ENCODE measurements at places on chromosomes 13 and 19.

- DNase-seq, result no peak
Observed at GRCh38 chr13:114105521-114106225, 26.8 kb downstream of the RASA3 start.

- no peak for DNase-seq
Observed at GRCh38 chr13:52949742-52950141, 78.9 kb upstream of the OLFM4 start.

DNA sequence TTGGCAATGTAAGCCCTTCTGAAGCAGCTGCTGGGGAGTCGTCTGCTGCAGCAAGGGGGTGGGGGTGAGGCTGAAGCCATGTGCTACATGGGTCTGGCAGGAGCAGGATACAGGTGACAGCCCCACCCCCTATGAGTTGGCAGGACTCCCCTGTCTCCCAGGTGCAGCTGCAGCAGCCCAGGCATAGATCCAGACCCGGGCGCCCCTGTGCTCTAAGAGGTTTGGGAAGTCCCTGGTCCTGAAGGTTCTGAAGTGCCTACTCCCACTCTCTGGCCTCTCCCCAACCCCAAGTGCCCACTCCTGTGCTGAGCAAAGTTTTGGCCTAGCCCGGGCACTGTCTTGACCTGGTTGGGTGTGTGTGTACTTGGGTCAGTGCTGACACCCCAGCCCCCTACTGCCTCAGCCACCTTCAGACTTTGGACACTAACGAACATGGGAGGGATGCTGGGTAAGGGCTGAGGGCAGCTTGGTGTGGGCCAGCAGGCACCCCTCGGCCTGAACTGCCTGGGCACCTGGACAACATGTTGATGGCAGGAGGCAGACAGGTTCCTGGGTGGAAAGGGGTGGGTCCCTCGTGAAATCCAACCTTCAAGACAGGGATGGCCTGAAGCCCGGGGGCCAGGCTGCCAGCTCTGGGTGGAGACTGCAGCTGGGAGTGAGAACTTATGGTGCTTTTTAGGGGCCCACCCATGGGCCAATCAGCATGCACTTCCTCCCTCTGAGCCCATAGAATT lies 54.1 kb upstream of the SLITRK6 start:
- DNase-seq, result no peak

- no peak for DNase-seq
Observed at GRCh38 chr13:42484386-42484785, 89.6 kb upstream of the TNFSF11 start.

- DNase-seq, result no peak
Observed at GRCh38 chr13:96475103-96475502, 385.2 kb downstream of the HS6ST3 start.

DNA sequence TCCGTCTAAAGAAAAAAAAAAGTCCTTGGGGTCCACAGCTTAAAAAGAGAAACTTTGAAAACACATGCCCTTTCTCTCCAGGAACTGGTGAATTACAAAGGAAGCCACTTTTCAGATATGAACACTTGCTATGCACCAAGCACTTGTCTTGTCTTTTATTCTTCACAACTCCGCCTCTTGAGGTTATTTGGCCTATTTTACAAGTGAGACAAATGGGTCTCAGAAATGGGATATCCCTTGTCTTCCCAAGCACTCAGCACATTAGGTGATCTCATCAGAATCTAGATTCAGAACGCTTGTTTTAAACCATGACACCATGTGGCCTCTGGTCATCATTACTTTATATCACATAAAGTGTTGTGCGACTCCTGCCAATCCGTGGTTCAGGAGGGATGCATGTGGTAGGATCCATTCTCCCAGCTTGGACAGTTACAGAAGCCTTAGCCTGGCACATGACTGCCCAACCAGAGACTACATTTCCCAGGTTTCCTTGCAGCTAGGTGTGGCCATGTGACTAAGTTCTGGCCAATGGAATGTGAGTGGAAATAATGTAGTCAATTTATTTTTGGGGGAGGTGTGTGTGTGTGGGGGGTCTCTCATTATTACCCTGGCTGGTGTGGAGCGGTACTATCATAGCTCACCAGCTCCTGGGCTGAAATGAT lies 13.9 kb downstream of the TSKS start:
- peak; percentile 44 for DNase-seq

DNA sequence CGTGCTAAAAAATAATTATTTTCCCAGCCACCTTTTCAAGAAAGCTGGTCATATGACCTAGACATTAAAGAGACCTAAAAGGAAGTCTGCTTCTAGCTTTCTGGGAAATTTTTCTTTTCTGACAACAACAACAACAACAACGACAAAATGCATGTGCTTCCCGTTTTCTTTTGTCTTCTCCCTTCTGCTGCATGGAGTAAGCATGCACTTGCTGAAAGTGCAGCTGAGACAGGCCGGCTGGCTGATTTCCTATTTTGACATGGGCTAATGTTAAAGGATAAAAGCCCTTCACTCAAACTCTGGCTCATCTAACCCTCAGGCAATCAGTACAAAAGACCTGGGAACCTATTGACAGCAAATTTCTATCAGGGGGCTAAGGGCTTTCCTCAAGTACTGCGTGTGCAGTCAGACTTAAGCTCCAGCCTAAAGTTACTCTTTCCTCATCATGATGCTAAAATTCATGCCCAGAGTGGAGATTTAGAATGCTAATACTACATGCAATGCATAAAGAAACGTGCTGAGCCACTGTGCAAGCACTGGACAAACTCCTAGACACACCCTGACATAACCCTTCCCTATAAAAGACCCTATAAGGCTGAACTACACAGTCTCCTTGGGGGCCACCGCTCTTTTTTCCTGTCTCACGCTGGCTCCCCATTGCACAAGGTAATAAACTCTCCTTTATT lies 811.1 kb downstream of the UQCRFS1 start:
- no peak for DNase-seq

DNA sequence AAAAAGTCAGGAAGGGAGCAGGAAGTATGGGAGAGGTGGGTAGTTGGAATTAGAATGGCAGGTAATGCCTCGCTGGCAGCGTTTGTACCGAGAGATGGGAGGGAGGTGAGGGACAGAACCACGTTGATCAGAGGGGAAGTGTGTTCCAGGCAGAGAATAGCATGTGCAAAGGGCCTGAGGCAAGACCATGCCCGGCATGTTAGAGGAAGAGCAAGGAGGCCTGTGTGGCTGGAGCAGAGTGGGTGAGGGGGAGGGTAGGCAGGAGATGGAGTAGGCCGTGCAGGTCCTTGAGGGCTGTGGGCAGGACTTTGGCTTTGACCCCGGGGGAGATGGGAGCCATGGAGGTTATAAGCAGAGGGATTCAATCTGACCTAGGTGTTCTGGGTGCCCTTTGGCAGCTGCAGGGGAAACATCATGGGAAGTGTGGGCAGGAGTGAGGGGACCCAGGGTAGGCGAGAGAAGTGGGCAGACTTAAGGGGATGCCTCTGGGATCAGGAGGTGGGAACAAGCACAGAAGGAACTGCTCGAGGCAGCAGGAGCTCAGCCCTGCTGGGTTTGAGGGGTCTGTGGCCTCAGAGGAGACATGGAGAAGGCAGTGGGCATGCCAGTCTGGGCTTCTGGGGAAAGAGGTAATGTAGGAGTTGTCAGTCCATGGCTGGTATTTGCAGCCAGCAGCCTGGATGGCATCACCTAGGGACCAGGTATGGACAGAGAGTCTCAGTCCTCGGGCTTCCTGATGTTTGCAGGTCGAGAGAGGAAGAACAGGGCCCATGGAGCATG lies 48.8 kb downstream of the CD320 start:
- DNase-seq, result no peak

DNA sequence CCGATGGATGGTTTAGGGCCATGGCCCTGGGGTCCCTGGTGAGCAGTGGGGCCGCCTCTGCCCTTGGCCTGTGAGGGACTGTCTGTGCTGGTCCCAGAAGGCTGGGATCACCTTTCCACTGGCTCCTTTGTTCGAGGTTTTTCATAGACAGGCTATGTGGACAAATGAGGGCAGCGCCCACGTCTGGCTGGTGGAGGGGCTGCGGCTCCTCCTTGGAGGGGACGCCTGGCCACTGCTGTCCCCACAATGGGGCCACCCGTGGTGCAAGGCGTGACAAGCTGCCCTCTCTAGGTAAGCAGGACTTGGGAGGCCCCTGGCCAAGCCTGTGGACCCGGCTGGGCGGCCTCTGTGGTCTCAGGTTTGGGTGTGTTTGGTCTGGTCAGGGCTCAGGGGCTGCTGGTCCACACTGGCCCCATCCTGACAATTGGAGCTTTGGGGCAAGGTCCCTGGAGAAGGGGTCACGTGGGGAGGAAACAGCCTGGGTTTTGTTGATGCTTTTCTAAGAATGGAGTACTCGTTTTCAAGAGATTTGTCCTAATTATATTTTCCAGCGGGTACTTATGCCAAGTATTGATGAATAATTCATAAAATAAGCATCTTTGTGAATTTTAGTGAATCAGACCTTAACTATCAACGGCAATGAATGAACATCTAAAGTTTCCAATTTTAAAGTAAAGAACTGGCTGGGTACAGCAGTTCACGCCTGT lies 33.3 kb downstream of the MCF2L start:
- no peak for DNase-seq

- DNase-seq, result no peak
Observed at GRCh38 chr13:21025539-21025938, 35.8 kb downstream of the LATS2 start.

DNA sequence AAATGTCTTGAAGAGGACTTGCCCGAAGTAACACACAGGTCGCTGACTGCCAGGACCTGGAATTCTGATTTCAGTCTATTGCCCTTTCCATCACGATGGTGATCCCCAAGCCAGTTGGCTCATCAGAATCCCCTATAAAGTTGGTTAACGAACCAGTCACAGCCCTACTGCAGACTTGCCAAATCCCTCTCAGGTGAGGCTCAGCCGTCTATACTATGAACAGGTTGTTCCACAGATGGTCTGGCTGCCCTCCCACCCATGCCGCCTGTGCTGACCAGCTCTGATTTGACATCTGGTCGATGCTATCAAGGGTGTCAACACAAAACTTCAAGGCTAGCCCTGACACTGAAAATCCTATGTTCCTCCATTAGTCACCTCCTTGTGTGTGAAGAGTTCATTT lies 90.0 kb downstream of the RNASEH2B start:
- no peak for DNase-seq

- DNase-seq, result no peak
Observed at GRCh38 chr19:50897612-50898011, 13.6 kb downstream of the KLK4 start.

- no peak for DNase-seq
Observed at GRCh38 chr19:18408053-18408476, 10.6 kb upstream of the LRRC25 start.
